ENCODE measurements at places on chromosomes 2 and 18.

DNA sequence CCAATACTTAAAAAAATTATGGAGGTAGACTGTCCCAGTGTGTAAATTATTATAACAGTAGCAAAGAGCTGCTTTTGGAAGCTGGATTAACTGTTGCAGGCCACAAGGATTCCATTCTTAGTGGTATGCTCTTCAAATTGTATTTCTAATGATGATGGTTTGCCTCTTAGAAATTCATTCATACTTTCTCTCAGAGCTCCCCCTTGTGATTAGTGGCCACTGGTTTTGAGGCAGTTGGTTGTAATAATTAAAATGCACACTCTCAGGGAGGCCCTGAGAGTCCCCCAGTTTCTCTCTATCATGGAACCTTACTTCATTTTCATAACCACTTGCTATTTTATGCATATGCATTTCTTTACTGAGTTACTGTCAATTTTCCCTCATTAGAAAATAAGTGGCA is 122.5 kb downstream of the PLA2R1 start:
- no peak for DNase-seq

- no peak for DNase-seq
Measured at GRCh38 chr2:196316050-196316430, 144.7 kb upstream of the STK17B start.

DNA sequence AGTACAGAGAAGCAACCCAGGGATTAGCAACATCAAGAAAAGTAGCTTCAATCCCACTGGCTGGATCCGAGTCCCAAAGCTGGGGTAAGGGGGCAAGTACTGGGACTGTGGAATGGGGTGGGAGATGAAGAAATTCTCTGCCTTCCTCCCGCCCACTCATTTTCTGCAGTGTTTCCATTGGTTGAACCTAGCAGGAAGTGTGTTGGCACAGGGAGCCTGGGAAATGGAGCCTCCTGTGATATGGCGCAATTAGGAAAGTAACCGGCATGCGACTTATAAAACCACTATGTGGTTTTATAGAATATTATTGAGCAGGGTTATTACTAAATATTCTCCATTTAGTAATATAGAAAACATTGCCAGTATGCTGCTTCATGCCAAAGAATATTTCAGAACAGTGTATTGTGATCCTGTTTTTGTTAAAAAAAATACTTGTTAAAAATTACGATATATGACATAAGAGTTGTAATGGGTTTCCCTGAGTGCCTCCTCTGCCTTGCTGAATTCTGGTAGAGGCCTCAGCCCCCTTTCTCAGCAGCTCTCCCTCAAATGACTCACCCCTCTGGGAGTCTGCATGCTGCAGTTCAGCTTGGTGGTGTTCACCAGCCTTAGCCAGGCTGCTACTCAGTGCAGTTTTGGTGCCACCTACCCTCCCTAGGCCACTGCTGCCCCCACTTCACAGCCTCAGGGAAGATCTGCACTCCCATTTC is 60.5 kb downstream of the HK2 start:
- no peak for DNase-seq

- no peak for DNase-seq
Measured at GRCh38 chr2:202695166-202695565, 60.4 kb downstream of the FAM117B start.

GRCh38 chr18:2939317-2939716 is 73.6 kb downstream of the LPIN2 start:
- DNase-seq, result peak; percentile 80

- DNase-seq, result no peak
Measured at GRCh38 chr2:170229744-170230143, 51.8 kb downstream of the MYO3B start.

DNA sequence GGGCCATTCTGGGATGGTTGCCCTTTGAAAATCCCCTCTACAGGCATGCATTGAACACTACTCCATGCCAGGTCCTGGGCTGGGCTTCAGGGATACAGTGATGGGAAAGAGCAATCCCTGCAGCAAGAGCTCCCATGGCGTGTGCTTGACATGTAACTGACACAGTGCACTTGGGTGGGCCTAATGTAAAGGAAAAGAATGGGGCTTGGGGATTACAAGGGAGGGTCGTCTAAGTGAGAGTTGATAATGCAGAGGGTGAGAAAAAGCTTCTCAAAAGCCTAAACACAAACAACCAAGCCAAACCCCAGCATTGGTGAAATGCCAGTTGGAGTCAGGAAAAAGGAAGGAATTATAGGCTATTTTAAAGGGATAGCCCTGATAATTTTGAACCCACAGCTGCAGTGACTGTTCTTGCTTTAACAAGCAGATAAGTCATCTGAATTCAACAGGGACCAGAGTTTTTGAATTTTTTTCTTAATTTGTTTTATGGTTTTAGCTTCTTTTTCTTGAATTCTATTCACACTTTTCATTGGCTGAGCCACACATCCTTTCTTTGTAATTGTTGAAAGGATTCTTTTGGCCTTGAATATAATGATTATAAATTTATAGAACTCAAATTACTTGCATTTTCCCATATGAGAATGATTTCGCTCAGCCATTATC is 308.7 kb downstream of the LPIN1 start:
- DNase-seq, result no peak

DNA sequence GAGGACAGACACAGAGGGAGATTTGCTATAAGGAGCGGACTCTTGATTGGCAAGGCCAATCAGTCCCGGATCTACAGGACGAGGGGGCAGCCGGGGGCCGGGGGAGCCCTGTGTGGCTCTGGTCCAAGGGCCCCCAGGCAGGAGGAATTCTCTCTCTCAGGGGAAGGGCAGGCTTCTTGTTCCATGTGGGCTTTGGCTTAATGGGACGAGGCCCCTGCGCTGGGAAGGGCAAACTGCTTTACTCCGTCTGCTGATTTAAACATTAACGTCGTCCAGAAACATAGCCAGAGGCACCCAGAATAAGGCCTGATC is 75.9 kb downstream of the TMEM18 start:
- DNase-seq, result no peak

- DNase-seq, result no peak
Measured at GRCh38 chr2:134583462-134583861, 135.3 kb downstream of the TMEM163 start.

- DNase-seq, result no peak
Measured at GRCh38 chr2:217599906-217600305, 402.9 kb downstream of the TNS1 start.

DNA sequence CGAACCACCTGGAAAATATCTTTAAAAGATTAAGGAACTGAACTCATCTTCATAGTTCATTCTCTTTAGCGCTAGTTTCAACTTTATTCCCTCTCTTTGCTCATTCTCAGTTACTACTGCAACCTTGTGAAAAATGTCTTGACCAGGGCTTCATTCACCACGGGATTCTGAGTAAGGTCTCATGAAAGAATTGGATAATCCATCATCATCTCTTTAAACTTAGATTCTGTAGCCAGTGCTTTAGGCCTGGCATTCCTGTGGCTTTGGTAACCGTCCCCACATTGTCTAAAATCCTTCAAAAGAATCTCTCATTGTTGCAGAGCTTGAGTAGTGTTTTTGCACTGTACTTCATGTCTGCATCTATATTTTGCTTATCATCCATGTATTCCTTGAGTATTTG is 229.5 kb downstream of the ETAA1 start:
- no peak for DNase-seq
